ENCODE measurements at places on chromosomes 11 and 22.

DNA sequence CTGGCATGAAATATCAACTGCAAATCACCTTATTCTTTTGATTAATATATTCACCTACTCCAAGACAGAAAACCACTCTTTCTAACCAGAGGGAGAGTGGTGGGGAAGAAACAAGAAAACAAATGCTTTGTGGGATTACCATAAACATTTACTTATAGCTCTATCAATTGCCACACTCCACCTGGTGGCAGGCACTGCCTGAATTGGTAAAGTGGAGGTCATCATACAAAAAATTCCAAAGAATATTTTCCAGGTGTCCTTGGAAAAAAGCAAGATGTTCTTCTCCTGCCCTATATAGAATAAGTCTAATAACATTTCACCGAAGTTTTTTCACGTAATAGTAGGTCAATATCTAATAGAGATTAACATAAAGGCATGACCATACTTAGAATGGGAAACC is 45.3 kb downstream of the PHF21A start:
- DNase-seq = no peak

DNA sequence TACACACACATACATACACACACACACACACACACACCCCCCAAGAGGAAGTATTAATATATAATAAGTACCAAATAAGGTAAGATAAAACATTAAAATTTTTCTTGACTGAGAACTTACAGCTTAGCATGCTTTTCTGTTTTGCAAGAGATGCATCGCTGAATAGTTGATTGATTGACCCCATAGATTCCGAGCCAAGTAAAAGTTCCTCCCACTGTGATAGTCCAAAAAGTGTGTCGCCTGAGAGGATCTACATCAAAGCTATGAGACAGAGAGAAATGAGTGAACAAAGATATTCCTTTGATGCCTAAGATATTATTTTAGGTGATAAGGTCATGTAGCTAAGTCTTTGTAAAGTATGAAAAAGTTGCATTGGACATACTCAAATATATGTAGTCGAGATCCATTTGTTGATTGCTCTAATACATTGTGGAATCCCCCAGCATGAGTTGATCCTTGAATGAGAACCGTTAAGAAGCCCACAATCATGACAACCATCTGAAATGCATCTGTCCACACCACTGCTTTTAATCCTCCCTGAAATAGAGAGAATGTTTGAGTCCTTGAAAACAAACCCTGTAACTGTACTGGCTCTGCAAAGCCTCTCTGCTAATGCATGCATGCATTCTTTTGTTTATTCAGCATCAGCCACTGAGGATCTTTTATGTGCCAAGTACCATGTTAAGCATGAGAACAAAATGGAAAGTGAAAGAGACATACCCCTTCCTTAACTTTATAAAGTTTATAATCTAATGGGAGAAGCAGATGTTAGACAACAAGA is 18.3 kb downstream of the SLC5A12 start:
- peak; percentile 8 for DNase-seq

GRCh38 chr22:45172881-45173585 is 9.3 kb downstream of the NUP50 start:
- DNase-seq = no peak

DNA sequence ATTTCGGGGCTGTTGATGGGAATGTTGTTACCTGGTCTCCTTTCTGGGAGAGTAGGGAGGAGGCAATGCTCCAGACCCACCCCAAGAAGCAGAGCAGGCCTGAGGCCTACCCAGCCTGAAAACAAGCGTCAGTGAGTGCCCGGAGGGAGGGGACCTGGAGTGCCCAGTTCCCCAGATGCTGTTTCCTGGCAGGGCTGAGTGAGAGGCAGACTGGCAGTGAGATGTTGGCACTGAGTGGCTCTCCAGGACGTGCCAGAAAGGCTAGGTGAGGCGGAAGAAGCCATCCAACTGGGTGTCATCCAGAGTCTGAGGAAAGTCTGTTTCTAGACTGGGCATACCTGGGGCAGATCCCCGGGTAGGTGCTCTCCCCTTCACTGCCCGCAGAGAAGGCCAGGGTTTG is 1.3 kb downstream of the POU2F3 start:
- no peak for DNase-seq

GRCh38 chr11:10021563-10021962 is 272.5 kb downstream of the SBF2 start:
- no peak for DNase-seq

GRCh38 chr22:45201678-45202332 is 38.1 kb downstream of the NUP50 start:
- DNase-seq = peak; percentile 43

DNA sequence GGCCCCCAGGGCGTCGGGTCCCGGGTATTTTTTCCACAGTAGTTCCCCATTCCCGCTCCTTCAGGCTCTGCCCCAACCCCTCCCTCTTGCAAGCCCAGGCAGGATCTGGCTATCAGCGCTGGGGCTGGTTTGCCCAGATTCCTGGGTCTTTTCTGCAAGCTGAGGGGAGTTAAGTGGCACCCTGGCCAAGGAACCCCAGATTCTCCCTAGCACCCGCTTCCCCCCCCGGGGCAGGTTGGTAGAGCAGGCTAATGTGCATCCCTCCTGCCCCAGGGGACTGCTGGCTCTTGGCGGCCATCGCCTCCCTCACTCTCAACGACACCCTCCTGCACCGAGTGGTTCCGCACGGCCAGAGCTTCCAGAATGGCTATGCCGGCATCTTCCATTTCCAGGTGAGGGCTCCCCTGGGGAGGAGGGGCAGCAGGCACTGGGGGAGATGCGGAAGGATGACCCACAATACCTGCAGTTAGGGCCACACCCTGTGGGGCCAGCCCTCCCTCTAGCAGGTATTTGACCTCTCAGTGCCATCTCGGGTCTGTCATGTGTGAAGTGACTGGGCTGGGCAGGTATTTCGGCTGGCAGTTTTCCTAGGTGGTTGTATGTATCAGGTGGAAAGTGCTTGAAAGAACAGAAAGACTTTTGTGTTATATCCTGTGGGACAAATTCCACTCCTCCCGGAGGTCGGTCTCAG is 1.6 kb downstream of the CAPN1 start:
- no peak for DNase-seq

DNA sequence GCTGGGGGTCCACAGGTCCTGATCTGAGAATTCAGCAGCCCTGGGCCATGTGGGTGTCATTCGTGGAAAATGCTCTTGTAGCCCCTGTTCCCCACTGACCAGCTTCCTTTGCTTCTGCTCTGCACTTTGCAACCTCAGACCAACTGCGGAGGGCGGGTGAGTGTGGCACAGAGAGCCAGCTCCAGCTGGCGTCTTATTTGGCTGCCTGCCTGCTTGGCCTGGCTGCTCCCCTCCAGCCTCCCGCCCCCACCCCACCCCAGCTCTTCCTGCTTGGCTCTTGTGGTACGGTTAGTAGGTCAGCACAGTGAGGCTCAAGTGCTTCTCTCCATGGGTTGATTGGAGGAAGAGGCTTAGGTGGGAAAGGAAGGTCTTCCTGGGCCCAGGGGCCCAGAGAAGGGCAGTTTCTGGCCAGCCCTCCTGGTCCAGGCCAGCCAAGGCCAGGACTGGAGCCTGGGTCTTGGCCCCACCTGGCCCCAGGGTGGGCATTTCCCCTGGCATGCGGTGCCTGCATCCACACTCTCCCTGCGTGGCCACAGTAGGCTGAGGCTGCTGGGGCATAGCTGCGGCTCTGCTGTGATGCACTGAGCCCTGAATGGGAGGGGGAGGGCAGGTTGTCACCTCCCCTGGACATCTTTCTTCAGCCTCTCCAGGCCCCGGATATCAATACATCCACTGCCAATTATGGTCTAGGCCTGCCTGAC is 26.5 kb downstream of the MYO7A start:
- DNase-seq = peak; percentile 79

DNA sequence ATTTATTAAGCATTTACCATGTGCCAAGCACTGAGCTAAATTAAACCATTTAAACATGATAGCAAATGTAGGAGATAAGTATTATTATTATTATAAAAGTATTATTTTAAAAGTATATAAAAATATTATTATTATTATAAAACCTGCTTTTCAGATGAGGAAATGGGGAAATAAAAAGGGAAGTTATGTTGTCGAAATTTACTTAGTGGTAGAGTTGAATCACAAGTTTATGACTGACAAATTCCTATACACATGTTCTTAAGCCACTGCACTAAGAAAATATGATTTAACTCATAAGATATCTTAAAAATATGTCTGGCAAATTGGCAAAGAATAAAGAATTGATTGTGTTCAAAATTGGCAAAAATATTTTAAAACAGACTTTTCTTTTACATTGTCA is 53.8 kb downstream of the CASP12 start:
- DNase-seq = peak; percentile 16

DNA sequence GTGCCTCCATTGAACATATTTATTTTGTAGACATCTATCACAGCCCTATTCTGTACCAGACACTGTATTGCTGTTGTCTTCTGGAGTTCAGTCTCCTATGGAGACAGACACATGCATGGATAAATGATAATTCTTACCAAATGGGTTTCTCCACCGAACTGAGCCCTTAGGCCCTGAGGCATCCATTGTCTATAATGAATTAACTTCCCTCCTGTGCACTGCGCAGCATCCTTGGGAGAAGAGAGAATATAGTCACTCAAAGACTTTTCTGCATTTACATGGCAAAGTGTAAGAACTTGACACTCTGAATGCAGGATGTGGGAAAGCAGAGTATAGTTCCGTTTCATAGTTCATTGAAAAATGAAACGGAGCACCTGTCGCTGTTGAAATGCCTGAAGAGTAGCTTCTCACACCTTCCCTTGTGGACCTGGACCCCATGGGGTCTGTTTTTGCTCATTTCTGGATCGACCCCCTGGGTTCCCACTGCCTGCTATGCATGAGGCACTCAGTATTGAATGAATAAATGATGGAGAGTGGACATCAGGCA is 6.2 kb downstream of the ZNRF3 start:
- no peak for DNase-seq

DNA sequence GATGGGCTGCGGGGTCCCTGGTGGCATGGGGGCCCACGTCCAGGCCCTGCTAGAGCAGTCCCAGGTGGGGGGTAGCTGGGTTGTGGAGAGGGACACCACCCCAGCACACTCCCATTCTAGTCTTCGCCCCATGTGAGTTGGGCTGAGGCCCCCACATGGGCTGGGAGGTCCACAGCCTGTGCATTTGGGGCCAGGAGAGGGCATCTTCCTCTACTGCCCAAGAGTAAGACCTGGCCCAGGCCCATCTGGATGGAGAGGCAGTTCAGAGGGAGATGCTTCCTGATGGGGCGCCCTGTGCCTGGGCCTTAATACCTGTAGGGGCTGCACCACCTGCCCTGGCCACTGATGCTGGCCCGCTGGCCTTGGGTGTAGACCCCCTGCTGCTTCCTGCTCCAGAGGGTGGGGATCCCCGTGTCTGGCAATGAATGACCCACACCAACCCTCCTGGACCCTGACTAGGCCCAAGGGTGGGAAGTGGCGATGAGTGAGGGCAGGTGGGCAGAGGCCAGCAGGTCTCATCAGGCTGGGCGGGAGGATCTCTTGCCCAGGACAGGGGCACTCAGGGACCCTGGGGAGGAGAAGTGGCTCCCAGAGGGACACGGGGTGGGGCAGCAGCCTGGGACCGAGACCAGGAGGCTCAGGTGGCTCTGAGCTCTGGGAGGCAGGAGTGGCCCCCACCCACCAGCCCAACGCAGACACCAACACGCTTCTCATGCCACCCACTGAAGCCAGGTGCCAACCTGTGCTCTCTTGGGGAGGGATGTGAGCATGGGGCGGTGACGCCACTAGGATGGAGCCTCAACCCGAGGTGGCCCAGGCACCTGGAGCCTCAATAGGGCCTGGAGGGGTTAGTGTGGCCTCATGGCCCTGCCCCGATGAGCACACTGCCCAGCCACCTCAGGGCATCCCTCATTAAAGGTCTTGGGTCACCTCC is 17.4 kb upstream of the GNB1L start:
- DNase-seq = peak; percentile 3

Data from muscle of leg (tissue), 16 donors.